Vagina (tissue), 2 donors: ENCODE measurements at places on chromosomes 2 and 18. TPM values are rescaled to one million over a fixed set of nuclear protein-coding genes. Genes with fewer than 3 reads are reported as not detected.

The PSTPIP2 gene
- total RNA-seq, result 9.1 TPM

The SLC9A2 gene
- total RNA-seq, result not detected

- H3K36me3 ChIP-seq, result no peaks in the 10 kb centered on the region
- peak overlapping the region; percentile 70 for H3K27ac ChIP-seq
- DNase-seq, result no peak
- peaks cover 17% of the 10 kb centered on the region for H3K4me1 ChIP-seq
These were observed 76.2 kb downstream of the KIAA2012 start for GRCh38 chr2:202149155-202149762.

DNA sequence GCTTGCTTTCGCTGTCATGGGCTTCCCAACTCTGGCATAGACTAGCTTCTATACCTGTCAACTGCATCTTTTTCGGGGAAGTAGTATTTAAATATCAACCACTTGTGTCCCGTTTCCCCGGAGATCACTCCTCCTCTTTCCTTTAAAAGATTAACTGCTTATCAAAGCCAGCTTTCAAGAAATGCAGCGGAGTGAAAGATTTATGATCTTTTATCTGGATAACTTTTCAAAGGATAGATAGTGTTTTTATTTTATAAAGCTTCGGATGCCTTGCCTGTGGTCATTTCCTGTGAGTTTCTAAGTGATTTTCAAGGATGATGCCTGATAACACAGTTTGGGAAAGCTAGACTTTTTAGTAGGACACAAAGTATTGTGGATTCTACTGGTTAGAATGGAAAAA, 2.9 kb upstream of the IGFBP5 start:
- H3K4me1 ChIP-seq, result peaks cover 41% of the 10 kb centered on the region
- H3K4me3 ChIP-seq, result no peak overlapping the region
- H3K27me3 ChIP-seq, result no peaks in the 10 kb centered on the region
- peak overlapping the region; percentile 71 for H3K27ac ChIP-seq

- no peaks in the 10 kb centered on the region for H3K27me3 ChIP-seq
- H3K4me3 ChIP-seq, result no peak overlapping the region
- H3K4me1 ChIP-seq, result no peaks in the 10 kb centered on the region
- H3K27ac ChIP-seq, result no peak overlapping the region
- no peak for DNase-seq
These were observed 28.1 kb downstream of the EIF4E2 start for GRCh38 chr2:232578626-232579025.

DNA sequence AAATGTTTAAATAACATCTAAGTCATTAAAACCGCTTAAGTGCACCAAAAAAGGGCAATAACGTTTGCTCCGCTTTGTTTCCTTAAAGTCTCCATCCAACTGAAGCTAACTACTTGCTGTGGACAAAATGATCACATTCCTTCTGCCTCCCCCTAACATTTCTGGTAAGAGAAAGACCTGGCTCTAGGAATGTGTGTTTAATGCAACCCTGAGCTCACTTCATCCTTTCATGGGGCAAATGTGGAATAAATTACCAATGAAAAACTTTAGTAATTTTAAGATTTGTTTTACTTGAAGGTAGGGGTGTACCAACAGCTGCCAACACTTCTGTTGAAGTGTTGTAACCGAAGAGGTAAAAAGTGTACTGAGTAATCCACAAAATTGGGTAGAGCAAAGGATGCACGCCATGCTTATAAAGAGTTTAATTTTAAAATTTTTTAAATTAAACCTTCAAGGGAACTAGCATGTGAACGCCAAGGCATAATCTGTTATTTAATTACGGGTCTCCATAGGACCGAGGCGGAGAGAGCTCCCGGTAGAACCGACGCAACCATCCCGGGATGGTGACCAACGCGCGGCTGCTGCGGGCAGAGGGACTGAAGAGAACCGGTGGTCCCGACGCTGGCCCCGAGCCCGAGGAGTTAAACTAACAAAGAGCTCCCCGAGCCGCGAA, 1.1 kb downstream of the HNRNPLL start:
- peak overlapping the region; percentile 96 for H3K4me3 ChIP-seq
- H3K36me3 ChIP-seq, result no peaks in the 10 kb centered on the region
- DNase-seq, result no peak
